DMS 273 treated with DMSO at 0.1 percent for 48 hours (cell line): ENCODE measurements at places on chromosomes 3 and 15.
A peak's percentile ranks its signal among the peaks of the same experiment; 100 is the strongest.

GRCh38 chr3:186746008-186746407 lies 28.8 kb downstream of the KNG1 start:
- DNase-seq, result no peak

DNA sequence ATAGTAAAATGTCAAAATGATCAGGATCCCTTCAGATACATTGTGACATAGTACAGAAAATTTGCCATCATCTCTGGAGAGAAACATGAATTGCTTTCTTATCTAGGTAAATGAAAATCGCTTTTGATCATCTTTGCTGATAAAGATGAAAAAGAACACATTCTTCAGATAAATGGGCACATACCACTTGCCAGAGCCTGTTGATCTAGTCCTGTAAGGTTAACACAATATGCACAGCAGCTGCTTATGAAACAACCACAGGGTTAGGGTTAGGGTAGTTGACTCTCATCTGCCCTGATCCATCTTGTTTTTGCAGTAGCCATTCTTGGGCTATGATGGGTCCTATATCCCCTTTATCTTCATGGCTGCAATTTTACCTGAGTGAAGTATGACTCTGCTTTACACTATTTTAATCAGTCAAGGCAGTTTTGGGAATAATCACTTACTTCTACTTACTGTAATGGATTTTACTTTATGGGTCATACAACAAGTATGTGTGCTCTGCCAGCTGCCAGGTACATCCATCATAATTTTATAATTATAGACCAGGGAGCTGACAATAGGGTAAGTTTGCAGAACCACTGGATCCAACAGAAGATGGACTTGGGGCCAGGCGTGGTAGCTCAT lies 12.6 kb upstream of the SPINK8 start:
- DNase-seq, result no peak

DNA sequence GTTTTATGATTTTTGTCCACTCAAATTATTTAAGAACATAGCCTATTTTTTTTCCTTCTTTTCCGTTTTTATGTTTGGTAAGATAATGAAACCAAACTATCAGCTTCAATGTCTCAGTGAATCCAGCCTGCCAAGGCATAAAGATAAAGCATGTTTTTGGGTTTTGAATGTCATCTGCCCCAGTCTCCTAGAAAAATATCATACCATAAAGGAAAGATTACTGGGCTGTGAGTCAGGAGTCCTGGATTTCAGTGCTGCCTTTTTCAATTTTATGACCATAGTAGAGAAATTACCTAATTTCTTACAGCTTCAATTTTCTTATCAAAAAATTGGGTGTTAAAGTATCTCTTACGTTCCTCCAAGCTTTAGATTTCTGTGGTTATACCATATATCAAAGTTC lies 87.5 kb downstream of the GAP43 start:
- DNase-seq, result no peak

GRCh38 chr3:100893590-100893989 lies 99.6 kb downstream of the ABI3BP start:
- no peak for DNase-seq

- DNase-seq, result no peak
Observed at GRCh38 chr3:18282507-18282906, 142.6 kb downstream of the SATB1 start.

DNA sequence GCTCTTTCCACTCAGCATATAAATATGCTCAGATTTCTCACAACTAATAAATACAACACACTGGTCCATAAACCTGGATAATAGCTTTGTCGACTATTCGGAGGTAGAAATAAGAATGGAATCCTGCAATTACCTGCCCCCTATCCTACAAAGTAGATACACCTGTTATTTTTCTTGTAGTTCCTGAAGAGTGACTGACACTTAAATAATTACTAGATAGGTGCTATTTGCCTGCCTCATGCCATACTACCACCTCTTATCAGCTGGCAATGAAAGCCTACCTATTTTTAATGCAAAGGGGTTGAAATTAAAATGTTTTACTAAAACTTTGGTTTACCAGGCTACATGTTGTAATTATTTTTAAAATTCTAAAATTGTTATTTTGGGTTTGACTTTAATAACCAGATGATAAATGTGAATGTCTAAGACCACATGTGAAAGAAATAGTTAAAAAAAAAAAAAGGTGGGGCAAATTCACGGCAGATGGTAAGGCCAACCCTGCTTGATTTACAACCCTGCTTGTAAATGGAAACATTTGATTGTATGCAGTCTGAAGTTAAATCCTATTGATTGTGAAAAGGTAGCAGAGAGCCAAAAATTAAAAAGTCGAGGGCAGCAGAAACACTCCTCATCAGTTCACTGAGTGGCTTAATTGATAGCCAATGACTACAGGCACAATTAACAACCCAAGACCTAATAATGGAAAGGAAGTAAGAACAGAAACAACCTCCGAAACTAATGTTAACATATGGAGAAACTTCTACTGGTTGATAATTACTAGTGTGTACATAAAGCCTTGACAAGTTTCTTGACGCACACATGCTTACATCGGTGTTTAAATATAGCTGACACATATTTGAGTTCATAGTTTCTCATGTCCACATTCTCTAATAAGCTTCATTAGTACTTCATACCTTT lies 8.9 kb downstream of the PEAK1 start:
- DNase-seq, result peak; percentile 20

GRCh38 chr3:46895204-46895660 lies 17.7 kb downstream of the PTH1R start:
- DNase-seq, result no peak

- no peak for DNase-seq
Observed at GRCh38 chr3:120148187-120148949, 54.1 kb upstream of the GSK3B start.

DNA sequence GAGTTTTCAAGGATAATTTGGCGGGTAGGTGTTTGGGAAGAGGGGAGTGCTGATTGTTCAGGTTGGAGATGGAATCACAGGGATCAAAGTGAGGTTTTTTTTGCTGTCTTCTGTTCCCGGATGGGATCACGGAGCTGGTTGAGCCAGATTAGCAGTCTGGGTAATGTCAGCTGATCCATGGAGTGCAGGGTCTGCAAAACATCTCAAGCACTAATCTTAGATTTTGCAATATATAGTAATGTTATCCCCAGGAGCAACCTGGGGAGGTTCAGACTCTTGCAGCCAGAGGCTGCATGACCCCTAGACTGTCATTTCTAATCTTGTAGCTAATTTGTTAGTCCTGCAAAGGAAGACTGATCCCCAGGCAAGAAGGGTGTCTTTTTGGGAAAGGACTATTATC lies 354.1 kb upstream of the SGO1 start:
- no peak for DNase-seq

- no peak for DNase-seq
Observed at GRCh38 chr15:70147178-70147760, 49.6 kb upstream of the TLE3 start.

- no peak for DNase-seq
Observed at GRCh38 chr15:43144512-43144911, 11.1 kb downstream of the TMEM62 start.

GRCh38 chr3:194178669-194179068 lies 42.7 kb downstream of the HES1 start:
- no peak for DNase-seq

DNA sequence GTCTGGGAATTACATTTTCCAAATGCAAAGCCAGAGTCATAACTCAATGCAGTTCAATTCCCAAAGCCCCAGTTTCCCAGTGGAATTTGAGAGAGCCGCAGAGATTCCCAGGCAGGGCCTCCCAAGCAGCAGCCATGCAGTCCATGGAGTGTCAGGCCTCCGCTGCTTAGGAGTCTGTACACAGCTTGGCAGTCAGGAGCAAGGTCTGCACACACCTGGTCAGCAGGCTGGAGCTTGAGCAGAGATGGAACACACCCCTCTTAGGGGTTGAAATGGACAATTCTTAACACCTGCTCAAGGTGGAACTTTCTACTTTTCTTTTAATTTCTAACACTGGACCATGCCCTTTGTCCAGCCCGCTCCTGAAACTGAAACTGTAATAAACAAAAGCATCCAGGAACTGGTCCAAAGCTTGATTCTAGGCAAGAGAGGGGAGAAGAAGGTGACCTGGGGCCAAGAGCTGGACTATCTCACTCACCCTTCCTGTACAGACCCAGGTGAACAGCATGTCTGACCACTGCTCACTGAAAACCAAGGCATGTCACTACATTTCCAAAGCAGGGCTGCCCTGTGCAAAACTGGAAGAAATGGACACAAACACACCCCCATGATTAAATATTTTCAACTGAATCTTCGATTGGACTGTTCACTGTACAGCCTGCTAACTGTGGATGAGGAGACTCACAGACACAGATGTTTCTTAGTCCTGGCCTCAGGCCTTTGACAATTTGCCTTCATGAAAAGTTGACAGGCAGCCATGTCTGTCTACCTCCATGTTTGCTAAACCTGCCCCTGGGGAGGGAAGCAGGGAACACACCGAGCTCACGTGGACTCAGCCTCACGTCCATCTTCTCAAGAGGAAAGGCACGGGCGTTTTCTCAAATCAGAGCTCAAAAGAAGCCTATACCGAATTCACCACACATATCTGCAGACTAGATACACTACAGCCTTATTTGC lies 48.6 kb upstream of the DUSP7 start:
- DNase-seq, result no peak

- DNase-seq, result no peak
Observed at GRCh38 chr3:101189796-101190195, 130.6 kb downstream of the IMPG2 start.

DNA sequence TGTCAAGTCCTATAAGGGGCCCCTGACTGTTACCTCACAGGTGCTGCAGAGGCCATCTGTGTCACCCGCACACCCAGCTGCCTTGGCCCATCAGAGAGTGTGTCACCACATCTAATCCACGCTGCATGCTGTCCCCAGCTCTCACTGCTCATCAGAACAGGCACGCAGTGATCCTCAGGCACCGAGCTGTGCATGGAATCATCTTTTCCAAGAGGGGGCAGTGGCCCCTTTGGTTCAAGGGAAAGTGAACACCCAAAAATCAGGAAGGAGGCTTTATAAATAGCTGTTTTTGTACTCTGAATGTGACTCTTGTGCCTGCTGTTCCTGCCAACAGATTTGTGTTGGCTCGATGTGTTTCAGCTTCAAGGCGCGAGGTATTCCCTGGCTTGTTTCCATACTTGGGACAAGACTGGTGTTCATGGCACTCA lies 110.3 kb upstream of the ETV5 start:
- no peak for DNase-seq

DNA sequence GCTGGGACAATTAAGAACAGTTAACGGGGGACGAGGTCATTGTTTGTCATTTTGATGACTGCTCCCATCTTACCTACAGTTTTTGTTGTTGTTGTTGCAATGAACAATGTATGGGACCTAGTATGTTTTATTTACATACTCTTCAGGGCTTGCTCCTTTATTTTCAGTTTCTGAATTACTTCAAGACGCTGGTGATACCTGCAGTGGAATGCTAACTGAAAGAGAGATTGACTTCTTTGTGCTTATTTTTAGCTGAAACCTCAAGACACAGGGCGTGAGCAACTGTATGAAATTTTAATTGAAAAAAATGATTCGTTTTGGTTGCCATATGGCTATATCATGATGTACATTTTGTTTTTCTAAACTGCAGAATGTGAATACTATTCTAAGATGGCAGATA lies 297.9 kb downstream of the EDEM1 start:
- DNase-seq, result no peak

DNA sequence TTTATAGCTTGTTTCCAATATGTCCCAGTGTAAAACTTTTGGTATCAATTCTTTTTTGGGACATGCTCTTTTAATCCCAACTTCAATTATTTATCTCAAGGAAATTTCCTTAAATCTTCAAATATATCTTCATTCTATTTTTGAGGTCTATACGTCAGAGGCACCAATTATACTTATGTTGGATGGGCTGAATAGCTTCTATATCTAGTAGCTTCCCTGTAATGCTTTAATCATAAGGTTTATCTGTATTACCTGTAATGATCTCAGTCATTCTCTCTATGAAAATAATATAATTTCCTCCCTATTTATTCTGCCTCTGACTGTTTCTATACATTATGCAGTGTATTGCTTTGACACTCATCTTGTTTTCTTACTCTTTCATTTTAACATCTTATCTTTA lies 29.9 kb upstream of the MCCC1 start:
- no peak for DNase-seq

- no peak for DNase-seq
Observed at GRCh38 chr3:124783696-124784095, 53.4 kb downstream of the UMPS start.

- DNase-seq, result no peak
Observed at GRCh38 chr3:19748782-19749447, 185.1 kb downstream of the EFHB start.

GRCh38 chr3:58215317-58216025 lies 4.7 kb upstream of the DNASE1L3 start:
- no peak for DNase-seq

DNA sequence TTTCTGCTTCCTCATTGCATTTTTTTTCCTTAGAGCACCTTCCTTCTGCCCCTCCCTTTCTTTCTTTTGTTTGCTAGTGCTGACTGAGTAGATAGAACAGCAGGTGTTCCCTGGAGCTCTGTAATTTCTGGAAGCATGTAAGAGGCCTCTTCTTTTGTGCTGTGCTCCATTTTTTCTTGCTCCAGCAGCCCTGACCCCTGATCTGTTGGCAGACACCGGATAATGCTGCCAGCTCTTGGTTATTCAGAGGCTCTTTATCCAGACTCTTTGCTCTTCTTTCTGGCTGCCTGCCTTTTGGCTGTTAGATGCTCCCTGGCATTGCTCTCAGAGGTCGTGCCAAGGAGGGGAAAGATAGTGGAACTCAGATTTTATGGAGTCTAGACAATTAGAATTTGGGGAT lies 104.4 kb upstream of the RBMS3 start:
- no peak for DNase-seq

DNA sequence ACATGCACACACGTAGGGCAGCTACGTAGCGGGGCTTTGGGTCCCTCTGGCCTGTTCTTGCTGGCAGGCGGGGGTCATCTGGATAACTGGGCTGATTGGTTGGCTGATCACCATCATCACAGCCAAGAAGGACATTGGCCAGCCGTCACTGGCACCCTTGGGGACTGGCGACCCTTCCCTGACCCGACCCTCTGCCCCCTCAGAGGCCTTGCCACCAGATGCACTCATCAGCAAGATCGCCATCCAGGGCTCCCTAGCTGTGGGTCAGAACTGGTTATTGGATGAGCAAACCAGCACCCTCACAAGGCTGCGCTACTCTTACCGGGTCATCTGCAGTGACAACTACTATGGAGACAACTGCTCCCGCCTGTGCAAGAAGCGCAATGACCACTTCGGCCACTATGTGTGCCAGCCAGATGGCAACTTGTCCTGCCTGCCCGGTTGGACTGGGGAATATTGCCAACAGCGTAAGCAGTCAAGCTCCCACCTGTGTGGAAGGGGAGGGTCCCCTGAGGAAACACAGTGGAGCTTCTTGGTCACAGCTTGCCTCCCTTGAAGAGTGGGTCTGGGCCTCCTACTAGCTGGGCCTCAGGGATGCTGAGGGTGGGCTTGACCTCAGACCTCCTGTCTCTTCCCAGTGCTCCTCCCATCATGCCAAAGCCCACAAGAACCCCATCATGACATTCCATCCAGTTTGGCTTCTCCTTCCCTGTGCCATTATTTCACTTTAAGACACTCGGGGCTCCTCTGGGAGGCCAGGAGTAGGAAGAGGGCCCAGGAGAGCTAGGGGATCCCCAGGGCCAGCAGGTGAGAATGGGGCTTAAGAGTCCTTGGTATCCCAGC lies 2.4 kb downstream of the DLL4 start:
- no peak for DNase-seq
